Common myeloid progenitor, CD34-positive (primary cell): ENCODE measurements at places on chromosomes 3 and 15.
A peak's percentile ranks its signal among the peaks of the same experiment; 100 is the strongest.

- no peaks in the 10 kb centered on the region for H3K4me1 ChIP-seq
- no peak overlapping the region for H3K27ac ChIP-seq
- H3K4me3 ChIP-seq: no peak overlapping the region
- peaks cover 24% of the 10 kb centered on the region for H3K36me3 ChIP-seq
- no peaks in the 10 kb centered on the region for H3K27me3 ChIP-seq
These were observed 68.5 kb downstream of the DHX30 start for GRCh38 chr3:47871389-47871788.

GRCh38 chr3:118863731-118864322 lies 170.8 kb downstream of the IGSF11 start:
- H3K36me3 ChIP-seq: no peaks in the 10 kb centered on the region
- no peak for DNase-seq

- peak overlapping the region; percentile 34 for H3K4me3 ChIP-seq
- H3K4me1 ChIP-seq: peaks cover 85% of the 10 kb centered on the region
- peak; percentile 90 for DNase-seq
- peak overlapping the region; percentile 76 for H3K27ac ChIP-seq
- H3K27me3 ChIP-seq: no peaks in the 10 kb centered on the region
- H3K36me3 ChIP-seq: no peaks in the 10 kb centered on the region
These were observed 7.7 kb downstream of the TNK2 start for GRCh38 chr3:195900436-195901355.

- no peaks in the 10 kb centered on the region for H3K36me3 ChIP-seq
- DNase-seq: no peak
- peaks cover 10% of the 10 kb centered on the region for H3K4me1 ChIP-seq
These were observed 9.3 kb downstream of the PAK6 start for GRCh38 chr15:40248006-40248783.

DNA sequence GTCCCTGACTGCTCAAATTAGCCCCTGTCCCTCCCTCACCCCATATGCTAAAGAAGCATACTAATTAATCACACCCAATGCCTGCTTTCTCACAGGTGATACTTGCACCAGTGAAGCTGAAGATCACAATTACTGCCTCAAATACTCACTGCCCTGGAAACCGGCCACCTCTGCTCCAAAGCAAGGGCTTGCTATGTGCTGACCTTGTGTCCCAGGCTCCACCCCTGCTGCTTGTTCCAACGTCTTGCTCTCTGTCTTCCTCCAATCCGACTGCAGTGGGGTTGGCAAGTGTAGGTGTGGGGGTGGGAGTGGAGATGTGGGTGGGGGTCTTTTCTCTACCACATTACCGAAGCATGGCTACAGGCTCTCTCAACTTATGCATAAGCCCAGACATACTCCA lies 55.7 kb upstream of the PSMD6 start:
- no peaks in the 10 kb centered on the region for H3K27me3 ChIP-seq
- DNase-seq: no peak
- no peaks in the 10 kb centered on the region for H3K4me1 ChIP-seq
- H3K36me3 ChIP-seq: no peaks in the 10 kb centered on the region
- H3K27ac ChIP-seq: no peak overlapping the region
